ENCODE measurements at places on chromosomes 7 and 10.

DNA sequence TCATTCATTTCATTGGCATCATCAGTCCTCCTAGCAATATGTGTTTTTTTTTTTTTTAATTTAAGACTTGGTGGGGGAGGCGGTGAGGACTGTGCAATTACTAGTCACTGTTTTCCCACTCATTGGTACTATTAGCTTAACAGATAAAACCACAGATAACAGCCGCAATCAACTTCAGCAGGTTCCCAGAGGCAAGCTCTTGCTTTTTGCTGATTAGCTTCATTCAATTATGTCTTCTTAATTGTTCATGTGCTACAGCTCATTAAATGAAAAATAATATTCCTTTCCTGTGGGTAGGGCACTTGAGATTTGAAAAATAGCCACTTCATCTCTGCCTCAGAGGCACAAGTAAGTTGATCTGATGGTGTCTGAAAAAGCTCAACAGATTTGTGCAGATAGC lies 215.5 kb downstream of the PCDH15 start:
- no peak for DNase-seq

- DNase-seq: no peak
Observed at GRCh38 chr7:120431016-120431415, 158.0 kb downstream of the KCND2 start.

GRCh38 chr10:62894156-62894555 lies 78.0 kb upstream of the EGR2 start:
- no peak for DNase-seq

GRCh38 chr10:114511881-114512280 lies 107.6 kb upstream of the AFAP1L2 start:
- DNase-seq: no peak

DNA sequence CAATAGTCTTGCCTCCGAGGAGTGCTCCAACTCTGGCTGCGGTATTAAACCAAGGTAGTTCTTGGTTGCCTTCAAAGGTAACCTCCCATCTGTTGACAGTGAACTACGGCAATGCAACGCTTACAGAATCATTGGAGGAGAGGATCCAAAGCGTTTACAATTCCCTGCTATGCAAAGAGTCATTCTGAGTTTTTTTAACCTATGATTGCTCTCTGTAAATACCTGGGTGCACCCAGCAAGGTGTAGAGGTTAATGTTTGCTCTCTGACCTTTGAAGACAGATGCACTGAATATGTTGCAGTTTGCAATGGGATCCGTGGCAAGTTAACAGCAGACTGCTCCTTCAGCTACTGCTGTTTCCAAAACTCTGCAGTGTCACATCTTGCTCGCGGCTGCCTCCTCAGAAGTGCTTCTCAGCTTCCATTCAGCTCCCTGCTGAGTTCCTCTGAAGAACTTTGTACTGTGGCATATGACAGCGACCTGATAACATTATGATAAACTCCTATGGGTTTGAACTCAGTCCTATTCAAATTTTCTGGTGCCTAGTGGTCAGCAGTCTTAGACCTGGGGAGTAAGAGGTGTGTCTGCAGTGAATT lies 29.0 kb downstream of the KIAA1217 start:
- no peak for DNase-seq

- no peak for DNase-seq
Observed at GRCh38 chr10:20855398-20856038, 41.6 kb downstream of the NEBL start.

- DNase-seq: no peak
Observed at GRCh38 chr10:16030562-16030961, 170.3 kb upstream of the MINDY3 start.

GRCh38 chr10:75598998-75599397 lies 167.6 kb downstream of the LRMDA start:
- no peak for DNase-seq

DNA sequence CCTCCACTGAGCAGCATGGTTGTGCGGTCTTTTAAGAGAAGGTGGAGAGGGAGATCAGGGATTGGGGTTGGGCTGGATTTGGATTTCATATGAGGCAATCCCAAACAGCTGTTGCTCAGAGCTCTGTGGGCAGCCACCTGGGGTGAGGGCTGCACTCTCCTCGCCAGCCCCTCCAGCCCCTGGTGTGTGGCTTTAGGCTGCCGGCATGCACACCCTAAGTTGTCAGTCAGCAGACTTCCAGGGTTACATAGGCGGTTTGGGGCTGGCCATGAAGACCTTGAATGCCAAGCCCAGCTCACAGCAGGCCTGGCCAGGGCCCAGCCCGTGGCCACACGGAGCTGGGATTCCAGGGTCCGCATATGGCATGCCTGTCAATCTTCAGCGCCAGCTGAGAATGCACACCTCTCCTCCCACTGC lies 54.8 kb downstream of the ZMIZ1 start:
- no peak for DNase-seq

GRCh38 chr10:83943049-83943448 lies 196.3 kb upstream of the GHITM start:
- DNase-seq: no peak

DNA sequence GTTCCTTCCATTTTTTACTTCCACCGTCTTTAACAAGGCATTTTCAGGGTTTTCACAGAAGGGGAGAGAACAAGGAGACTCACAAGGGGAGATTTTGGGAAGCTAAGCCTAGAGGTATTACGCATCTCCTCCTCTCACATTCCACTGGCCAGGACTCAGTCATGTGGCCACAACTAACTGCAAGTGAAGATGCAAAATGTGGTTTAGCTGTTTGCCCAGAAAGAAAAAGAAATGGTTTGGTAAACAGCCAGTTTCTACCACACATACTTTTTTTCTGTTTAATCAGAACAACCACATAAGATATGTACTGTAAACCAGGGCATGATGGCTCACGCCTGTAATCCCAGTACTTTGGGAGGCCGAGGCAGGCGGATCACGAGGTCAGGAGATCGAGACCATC lies 21.4 kb upstream of the HELLS start:
- no peak for DNase-seq
